CD8-positive, alpha-beta memory T cell (primary cell): ENCODE measurements at places on chromosomes 7 and 10. TPM values are rescaled to one million over a fixed set of nuclear protein-coding genes. Genes with fewer than 3 reads are reported as not detected.

GRCh38 chr7:141695803-141696289 is 6.1 kb downstream of the DENND11 start:
- H3K4me1 ChIP-seq, result peaks cover 28% of the 10 kb centered on the region
- H3K4me3 ChIP-seq, result no peak overlapping the region
- H3K27ac ChIP-seq, result no peak overlapping the region
- no peaks in the 10 kb centered on the region for H3K27me3 ChIP-seq

GRCh38 chr10:13613519-13613918 is 26.8 kb downstream of the PRPF18 start:
- H3K4me3 ChIP-seq, result no peak overlapping the region
- H3K27me3 ChIP-seq, result no peaks in the 10 kb centered on the region
- no peak overlapping the region for H3K27ac ChIP-seq
- H3K36me3 ChIP-seq, result peaks cover 40% of the 10 kb centered on the region

DNA sequence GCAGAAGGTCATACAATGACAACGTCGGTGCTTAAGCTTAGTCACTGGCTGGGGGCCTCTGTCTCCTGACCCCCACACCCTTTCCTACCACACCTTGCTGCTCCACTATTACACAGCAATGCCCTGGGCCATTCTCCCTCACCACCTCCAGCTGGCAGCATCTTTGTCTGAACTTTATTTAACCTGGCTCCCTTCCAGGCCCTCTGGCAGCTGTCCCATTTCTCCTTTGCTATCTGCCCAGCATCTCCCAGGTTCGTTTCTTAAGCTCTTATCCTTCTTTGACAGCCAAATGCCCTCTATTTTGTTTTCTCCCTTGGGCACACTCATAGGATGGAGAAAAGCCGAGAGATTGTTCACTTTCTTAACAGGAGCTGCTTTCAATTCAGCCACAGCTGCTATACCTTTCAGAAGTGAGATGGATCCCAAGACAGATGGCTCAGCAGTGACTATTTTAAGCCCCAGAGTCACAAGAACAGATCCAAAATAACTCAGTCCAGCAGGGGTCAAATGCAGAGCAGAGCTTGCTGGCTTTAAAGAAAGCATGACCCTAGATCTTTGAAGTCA is 1277.1 kb upstream of the AUTS2 start:
- no peak overlapping the region for H3K27ac ChIP-seq
- no peaks in the 10 kb centered on the region for H3K4me1 ChIP-seq
- DNase-seq, result no peak
- no peak overlapping the region for H3K4me3 ChIP-seq
- H3K27me3 ChIP-seq, result no peaks in the 10 kb centered on the region

DNA sequence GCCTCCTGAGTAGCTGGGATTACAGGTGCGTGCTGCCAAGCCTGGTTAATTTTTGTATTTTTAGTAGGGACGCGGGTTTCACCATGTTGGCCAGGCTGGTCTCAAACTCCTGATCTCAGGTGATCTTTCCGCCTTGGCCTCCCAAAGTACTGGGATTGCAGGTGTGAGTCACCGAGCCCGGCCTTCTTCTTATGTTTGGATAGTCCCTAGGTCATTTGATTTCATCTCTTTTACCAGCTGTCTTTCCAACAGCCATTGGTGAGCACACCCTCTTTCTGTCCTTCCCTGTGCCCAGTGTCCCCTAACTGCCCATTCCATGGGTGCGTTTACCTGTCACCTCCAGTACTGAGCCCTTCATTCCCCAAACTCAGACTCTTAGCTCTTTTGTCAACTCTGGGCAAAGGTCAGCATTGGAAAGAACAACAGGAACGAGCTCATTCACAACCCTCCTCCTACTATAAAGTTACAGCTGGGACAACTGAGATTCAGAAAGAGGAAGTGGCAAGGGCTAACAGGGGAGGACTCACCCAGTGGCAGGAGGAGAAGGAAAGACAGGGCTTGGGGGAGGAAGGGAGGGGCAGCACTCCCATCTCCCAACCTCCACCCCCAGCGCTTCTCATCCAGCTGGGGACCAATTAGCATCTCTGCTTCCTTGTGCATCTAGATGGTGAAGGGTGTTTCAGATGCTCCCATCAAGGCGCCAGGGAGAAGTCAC is 5.6 kb downstream of the SSC4D start:
- no peak for DNase-seq
- H3K27ac ChIP-seq, result no peak overlapping the region
- no peaks in the 10 kb centered on the region for H3K4me1 ChIP-seq
- H3K36me3 ChIP-seq, result no peaks in the 10 kb centered on the region
- no peaks in the 10 kb centered on the region for H3K27me3 ChIP-seq

- no peak for DNase-seq
- H3K4me1 ChIP-seq, result no peaks in the 10 kb centered on the region
- no peak overlapping the region for H3K27ac ChIP-seq
- no peaks in the 10 kb centered on the region for H3K27me3 ChIP-seq
- H3K4me3 ChIP-seq, result no peak overlapping the region
These were observed 588.1 kb upstream of the SEMA3D start for GRCh38 chr7:85774986-85775385.

The ZYX gene
- 143 TPM for polyA plus RNA-seq

- no peaks in the 10 kb centered on the region for H3K27me3 ChIP-seq
- peak overlapping the region; percentile 43 for H3K27ac ChIP-seq
- peaks cover 23% of the 10 kb centered on the region for H3K4me1 ChIP-seq
- peak; percentile 42 for DNase-seq
- no peaks in the 10 kb centered on the region for H3K36me3 ChIP-seq
These were observed 31.0 kb downstream of the MKI67 start for GRCh38 chr10:128095027-128095752.

The PDZD7 gene
- polyA plus RNA-seq, result 0.23 TPM

DNA sequence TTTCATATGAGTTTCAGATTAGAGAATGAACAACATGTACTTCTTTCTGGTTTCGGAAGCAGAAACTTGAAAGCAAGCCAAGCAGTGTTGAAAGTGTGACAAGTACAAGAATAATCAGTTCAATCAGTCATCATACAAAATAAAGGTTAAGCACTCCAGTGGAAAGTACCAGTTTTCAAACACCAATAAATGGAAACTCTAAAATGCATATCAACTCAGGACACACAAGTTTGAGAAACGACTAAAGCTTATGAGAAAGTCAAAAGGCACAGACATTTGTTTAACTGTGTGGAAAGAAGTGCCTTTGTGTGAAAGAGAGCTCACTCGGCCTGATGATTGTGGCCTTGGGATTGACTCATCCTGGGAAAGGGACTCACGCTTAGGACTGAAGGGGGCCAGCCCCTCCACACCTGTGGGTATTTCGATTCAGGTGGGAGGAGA is 60.6 kb upstream of the AKR1C1 start:
- no peak overlapping the region for H3K27ac ChIP-seq
- no peaks in the 10 kb centered on the region for H3K27me3 ChIP-seq
- no peaks in the 10 kb centered on the region for H3K36me3 ChIP-seq
- no peaks in the 10 kb centered on the region for H3K4me1 ChIP-seq
- no peak overlapping the region for H3K4me3 ChIP-seq

GRCh38 chr10:47164126-47164799 is 135.7 kb upstream of the GDF10 start:
- H3K4me3 ChIP-seq, result no peak overlapping the region
- DNase-seq, result no peak
- no peaks in the 10 kb centered on the region for H3K36me3 ChIP-seq
- H3K27me3 ChIP-seq, result no peaks in the 10 kb centered on the region
- no peak overlapping the region for H3K27ac ChIP-seq
- peaks cover 21% of the 10 kb centered on the region for H3K4me1 ChIP-seq
